ENCODE measurements at places on chromosomes 16 and 17. TPM values are rescaled to one million over a fixed set of nuclear protein-coding genes. Genes with fewer than 3 reads are reported as not detected.

Gene GSPT1
- 96.1 TPM for total RNA-seq

Gene TERB1
- not detected for total RNA-seq

Gene PRKCB
- total RNA-seq, result 78.3 TPM

Gene SRSF1
- total RNA-seq, result 284 TPM

Gene SPATA22
- not detected for total RNA-seq

Gene AATK
- not detected for total RNA-seq

Gene CFAP97D1
- total RNA-seq, result not detected

Gene TP53
- total RNA-seq, result 148 TPM

Gene TMEM235
- total RNA-seq, result not detected

Gene CIITA
- total RNA-seq, result 20.4 TPM

Gene PRCD
- not detected for total RNA-seq

Gene ABI3
- total RNA-seq, result 34.8 TPM

Gene ATF7IP2
- total RNA-seq, result 38.8 TPM

Gene HYDIN
- not detected for total RNA-seq

Gene OR4D1
- 0.91 TPM for total RNA-seq

Gene NHERF1
- 262 TPM for total RNA-seq

Gene CD7
- total RNA-seq, result 240 TPM

Gene SKAP1
- total RNA-seq, result 139 TPM

Gene ATP1B2
- total RNA-seq, result 0.18 TPM

Gene PRAC1
- not detected for total RNA-seq

Gene ZSCAN10
- total RNA-seq, result 0.28 TPM

Gene WFDC1
- 0.39 TPM for total RNA-seq

Gene NPIPB2
- total RNA-seq, result 10.2 TPM

Gene GALR2
- not detected for total RNA-seq

Gene DNAH3
- not detected for total RNA-seq

Gene IGF2BP1
- not detected for total RNA-seq

Gene TLCD3B
- 5.8 TPM for total RNA-seq

Gene NACA2
- total RNA-seq, result 0.43 TPM

Gene GAST
- total RNA-seq, result not detected

Gene TPSAB1
- not detected for total RNA-seq

Gene KCNAB3
- 11.4 TPM for total RNA-seq

Gene WFIKKN1
- total RNA-seq, result 0.33 TPM

Gene CAMKK1
- 4.8 TPM for total RNA-seq

Gene CLDN6
- total RNA-seq, result not detected

Gene CHAD
- total RNA-seq, result not detected

Gene HOXB9
- 0.10 TPM for total RNA-seq

Gene PHKB
- total RNA-seq, result 43.4 TPM

Measured in activated naive CD4-positive, alpha-beta T cell treated with anti-CD3 and anti-CD28 coated beads, Interleukin-2, amount 10 ng/mL, durations not matched to agents 5 hours and 36 hours (primary cell).